ENCODE measurements at places on chromosomes 12 and 14.

DNA sequence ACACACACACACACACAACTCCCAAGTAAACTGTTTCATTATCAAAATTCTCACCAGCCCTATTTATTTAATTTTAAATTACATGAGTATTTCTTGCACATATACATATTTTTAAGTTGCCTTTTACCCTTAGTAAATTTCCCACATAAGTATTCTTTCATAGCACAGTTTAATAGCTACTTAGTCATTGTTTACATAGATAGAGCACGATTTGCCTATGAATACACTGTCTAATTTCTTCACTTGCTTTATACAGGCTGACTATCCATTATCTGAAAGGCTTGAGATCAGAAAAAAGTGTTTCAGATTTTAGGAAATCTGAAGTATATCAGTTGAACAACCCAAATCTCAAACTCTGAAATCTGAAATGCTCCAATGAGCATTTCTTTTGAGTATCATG, 30.9 kb downstream of the NIN start:
- no peak for DNase-seq

DNA sequence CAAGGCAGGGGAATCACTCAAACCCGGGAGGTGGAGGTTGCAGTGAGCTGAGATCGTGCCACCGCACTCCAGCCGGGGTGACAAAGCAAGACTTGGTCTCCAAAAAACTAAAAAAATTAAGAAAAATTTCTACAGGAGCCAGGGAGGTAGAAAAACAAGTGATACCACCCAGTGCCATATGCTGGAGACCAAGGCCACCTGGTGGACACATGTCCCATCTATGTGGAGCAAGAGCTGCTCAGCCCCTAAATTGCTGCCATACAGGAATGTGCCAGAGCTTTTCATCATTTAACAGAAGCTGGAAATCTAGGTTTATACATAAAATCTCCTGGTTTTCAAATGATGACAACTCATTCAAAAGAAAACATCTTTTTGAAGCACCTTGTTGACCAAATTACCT, 61.4 kb upstream of the ELK3 start:
- DNase-seq: no peak

GRCh38 chr12:62781136-62781880, 153.6 kb downstream of the PPM1H start:
- DNase-seq: no peak

DNA sequence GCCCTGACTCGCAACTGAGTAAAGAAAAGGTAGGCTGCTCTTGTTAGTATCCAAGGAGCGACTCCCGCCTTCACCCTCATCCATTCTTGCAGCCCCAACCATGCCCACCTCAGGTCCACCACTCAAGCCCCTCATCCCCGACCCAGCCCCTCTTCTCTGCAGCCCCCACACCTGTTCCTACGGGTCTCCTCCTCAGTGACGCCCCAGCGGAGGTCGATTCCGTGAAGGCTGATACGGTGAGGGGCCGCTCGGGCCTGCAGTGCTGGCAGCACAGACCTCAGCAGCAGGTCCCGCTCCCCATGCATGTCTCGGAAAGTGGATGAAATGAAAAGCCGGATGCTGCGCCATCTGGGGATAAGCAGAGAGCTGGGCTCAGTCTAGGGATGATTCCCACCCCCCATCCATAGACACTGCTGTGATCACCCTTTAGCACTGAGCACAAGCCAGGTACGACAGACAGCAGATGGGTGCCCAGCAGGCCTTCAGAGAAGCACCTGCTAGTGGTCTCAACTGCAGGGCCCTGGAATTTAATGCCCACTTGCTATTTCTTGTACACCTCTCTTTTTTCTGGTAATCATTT, 26.9 kb downstream of the TEP1 start:
- DNase-seq: no peak

DNA sequence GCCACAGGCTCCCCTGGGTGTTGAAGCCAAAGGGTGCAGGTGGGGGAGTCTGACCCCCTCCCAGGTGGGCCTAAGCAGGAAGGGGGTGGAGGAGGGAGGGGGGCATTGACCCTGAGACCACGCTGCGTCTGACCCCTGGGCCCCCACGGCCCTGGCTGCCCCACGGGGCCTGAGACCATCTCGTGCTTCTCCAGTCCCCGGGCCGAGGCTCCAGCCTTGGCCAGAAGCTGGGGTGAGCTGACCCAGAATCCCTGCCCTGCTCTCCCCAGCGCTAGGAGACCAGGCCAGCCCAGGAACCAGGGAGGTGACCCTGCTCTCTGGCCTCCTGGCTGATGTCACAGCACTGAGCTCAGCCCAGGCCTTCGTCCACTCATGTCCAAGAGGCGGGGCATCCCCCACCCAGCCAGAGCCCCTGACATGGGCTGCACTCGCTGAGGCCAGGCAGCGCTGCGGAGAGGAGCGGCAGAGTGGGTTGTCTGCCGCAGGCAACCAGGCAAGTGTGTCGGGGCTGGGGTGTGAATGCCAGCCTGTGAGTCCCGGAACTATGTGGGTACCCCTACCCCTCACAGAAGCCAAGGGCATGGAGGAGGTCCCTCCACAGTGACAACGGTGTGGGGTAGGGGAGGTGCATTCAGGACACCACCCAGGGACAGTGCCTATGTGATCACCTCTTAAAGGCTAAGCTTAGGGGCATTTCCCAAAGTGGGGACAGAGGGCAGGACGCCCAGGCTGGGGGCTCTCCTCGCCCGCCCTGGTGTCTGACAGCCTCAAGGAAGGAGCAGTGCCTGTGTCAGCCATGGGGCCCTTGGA, 6.3 kb downstream of the TRMT61A start:
- DNase-seq: no peak

- DNase-seq: no peak
Observed at GRCh38 chr12:106150555-106150954, 11.8 kb upstream of the NUAK1 start.

- DNase-seq: no peak
Observed at GRCh38 chr12:1703771-1704722, 13.2 kb downstream of the ADIPOR2 start.

- DNase-seq: no peak
Observed at GRCh38 chr12:51866762-51867161, 18.2 kb upstream of the FIGNL2 start.

DNA sequence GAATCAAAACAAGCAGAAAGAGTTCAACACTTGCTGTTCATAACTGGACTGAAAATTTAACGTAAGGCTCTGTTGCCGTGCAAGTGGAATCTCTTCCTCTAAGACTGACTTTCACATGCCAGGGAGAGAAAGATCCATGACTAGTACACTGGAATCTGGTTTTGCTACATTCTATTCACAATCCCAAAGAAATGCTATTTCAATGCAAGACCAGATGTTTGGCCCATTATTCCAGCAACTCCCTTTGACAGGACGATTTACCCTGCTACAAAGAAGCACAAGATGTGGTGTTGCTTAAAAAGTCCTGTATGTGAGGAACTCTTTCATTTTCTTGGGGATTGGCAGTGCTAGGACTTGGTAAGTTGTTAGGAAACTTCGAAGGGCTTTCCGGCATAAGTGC, 17.4 kb downstream of the RFC5 start:
- no peak for DNase-seq

- DNase-seq: no peak
Observed at GRCh38 chr12:111454311-111454710, 48.6 kb downstream of the SH2B3 start.

DNA sequence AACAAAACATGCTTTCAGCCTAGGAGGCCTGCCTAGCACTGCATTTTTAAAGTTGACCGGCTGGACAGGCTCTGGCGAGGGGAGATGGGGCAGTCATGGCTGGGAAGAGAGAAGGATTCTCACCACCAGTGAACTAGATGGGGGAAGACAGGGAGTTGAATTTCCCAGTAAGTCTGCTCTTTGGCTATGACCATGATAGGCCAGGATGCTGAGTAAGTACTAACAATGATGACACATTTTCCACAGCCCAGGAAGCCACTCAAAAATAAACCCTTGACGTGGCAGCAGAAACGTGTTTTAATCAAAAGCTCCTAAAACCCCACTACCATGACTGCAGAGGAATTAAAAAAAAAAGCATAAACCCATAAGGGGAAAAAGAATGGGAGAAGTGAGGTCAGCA, 19.0 kb downstream of the KCTD10 start:
- no peak for DNase-seq

GRCh38 chr14:93316716-93317115, 16.1 kb downstream of the BTBD7 start:
- no peak for DNase-seq

DNA sequence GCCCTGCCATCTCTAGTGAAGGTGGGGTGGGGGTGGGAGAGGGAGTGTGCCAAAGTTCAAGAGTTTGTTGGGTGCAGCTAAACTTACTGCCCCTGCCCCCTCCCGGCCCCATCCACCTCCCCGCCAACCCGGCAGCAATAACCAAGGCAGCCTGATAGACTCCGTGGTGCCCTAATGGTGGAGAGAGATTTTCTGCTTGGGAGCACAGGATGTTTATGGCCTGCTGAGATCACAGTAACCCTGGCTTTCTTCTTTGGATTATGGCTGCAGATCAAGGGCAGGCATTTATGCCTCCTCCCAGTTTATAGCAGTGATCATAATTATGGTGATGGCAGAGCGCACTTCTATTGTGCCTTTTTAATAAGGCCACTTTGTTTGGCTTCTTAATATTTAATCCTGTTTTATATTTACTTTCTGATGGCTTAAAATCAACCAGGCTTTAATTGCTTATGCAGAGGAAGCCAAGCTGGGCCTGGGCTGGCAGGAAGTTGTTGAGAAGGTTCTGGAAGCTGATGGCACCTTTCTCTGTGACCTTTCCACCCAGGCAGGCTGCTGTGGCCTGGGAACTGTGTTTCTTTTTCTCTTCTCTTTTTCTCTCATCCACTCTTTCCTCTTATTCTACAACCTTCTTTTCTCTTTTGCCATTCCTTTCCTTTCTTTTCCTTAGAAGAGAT, 256.8 kb upstream of the FKBP4 start:
- no peak for DNase-seq

GRCh38 chr12:45324391-45324790, 108.5 kb downstream of the ANO6 start:
- no peak for DNase-seq

GRCh38 chr12:92529944-92530343, 172.8 kb upstream of the PLEKHG7 start:
- DNase-seq: no peak

GRCh38 chr12:14946861-14947260, 8.5 kb upstream of the ERP27 start:
- DNase-seq: no peak

GRCh38 chr14:60164404-60164711, 840 bp downstream of the DHRS7 start:
- DNase-seq: no peak
